ENCODE measurements at places on chromosomes 1 and 21.

GRCh38 chr1:15953294-15953771, 22.6 kb downstream of the ZBTB17 start:
- no peak for DNase-seq

DNA sequence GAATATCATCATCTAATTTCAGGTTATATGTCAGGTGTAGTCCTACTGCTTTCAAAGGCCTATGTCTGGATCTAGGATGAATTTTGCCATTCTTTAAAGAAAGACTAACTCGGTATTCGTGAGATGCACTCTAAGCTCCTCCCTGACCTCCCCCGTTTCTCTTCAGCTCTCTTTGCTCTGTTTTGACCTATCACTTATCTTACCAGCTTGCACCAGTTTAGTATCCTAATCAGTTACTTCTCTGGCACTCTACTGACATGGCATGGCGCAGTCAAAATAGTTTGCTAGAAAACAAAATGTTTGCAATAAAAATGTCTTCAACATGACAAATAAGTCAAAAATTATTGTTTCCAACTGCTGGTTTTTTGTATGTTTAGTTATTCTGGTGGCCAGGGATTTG, 8.4 kb upstream of the SLC16A1 start:
- DNase-seq: no peak

GRCh38 chr1:161207173-161207572, 5.0 kb downstream of the NDUFS2 start:
- DNase-seq: no peak

GRCh38 chr1:244353551-244354091, 98.1 kb downstream of the ADSS2 start:
- no peak for DNase-seq

- DNase-seq: no peak
Observed at GRCh38 chr1:87763483-87763882, 434.8 kb downstream of the LMO4 start.

- no peak for DNase-seq
Observed at GRCh38 chr1:198552668-198553416, 12.4 kb upstream of the ATP6V1G3 start.

GRCh38 chr1:184167352-184167751, 115.8 kb downstream of the TSEN15 start:
- no peak for DNase-seq

- peak; percentile 10 for DNase-seq
Observed at GRCh38 chr1:198556971-198557370, 16.5 kb upstream of the ATP6V1G3 start.

- no peak for DNase-seq
Observed at GRCh38 chr21:35963920-35964451, 96.3 kb downstream of the SETD4 start.

DNA sequence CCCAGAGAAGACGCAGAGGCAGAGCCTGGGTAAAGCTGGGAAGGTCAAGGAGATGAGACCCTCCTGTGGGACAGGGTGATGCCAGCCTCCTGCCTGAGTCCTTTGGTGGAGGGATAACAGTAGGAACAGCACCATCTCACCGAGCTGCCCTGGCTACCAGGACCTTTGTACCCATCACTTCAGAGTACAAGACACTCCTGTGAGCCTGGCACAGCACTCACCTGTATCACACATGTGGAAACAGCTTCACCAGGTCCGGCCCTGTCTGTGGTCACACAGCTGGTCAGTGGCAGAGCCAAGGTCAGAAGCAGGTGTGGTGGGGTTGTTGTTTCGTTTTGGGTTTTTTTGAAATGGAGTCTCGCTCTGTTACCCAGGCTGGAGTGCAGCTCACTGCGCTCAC, 5.0 kb upstream of the TMEM200B start:
- DNase-seq: no peak

DNA sequence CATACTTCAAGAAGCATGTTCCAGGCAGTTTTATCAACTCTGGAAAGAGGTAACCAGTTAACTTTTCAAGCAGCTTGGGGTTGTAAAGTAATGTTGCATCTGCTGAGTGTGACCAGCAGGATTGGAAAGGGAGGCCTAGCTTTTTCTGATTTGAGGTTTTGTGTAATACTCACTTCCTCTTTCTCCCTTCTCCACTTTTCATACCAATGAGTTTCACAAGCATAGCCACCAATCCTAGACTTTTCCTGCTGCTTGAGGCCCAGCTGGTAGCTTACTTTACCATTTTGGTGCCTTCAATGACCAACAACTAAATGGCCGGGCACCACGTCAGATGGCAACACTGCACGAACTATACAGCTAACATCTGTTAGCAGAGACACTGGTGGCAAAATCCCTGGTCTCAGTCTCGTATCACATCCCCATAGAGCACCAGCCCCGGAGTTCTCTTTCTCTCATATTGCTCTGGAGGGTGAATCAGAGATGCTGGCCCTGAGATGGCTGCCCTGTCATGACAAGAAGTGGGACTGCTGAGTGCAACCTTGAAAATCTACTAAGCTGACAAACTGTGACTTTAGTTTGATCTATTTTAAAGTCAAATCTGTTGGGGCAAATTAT, 14.8 kb upstream of the GPR88 start:
- no peak for DNase-seq

DNA sequence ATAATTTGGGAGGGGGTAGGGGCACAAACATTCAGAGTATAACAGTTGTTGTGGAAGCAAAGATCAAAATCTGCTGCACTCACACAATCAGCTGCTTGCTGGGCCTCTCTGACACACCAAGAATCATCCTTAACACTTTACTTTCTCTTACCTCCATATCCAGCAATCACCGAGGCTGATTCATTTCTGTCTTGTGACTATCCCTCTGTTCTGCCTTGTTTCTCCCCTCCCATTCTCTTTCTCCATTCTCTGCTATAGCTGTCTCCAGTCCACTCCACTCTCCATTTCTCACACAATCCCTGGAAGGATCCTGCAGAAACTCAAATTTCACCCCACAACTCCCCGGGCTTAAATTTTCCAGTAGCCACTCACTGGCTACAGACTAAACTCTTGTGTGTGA, 91.8 kb upstream of the NGF start:
- no peak for DNase-seq

DNA sequence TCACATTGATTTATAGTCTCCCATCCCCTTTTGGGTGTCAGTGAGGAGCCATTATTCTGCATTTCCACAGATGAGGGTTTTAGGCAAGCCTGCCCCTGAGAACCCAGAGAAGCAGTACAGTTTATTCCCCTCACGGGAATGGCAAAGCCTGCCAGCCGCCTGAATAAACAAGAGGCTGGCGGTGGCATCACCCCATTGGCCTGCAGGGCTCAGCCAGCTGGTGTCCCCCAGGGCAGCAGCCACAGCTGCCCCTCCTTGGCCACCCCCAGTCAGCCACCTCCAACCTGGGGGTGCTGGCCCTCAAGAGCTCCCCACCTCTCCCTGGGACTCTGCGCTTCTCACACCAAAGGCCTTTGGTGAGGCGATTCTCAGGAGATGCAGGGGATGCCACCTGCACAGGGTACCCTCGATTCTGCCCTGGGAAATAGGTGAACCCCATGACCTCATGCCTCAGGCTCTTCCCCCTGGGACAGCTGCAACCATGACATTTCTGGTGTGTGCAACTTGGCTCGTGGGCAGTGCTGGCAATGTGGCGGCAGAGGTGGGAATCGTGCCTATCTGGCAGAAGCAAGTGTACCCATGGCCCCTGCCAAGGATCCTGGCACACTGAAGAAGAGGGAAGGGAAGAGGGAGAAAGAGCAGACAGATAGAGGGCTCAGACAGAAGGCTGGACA, 14.0 kb downstream of the OLFML2B start:
- DNase-seq: no peak

- no peak for DNase-seq
Observed at GRCh38 chr1:79902418-79902817, 895.9 kb upstream of the ADGRL4 start.

- DNase-seq: no peak
Observed at GRCh38 chr1:19903621-19904020, 19.8 kb downstream of the PLA2G2E start.

DNA sequence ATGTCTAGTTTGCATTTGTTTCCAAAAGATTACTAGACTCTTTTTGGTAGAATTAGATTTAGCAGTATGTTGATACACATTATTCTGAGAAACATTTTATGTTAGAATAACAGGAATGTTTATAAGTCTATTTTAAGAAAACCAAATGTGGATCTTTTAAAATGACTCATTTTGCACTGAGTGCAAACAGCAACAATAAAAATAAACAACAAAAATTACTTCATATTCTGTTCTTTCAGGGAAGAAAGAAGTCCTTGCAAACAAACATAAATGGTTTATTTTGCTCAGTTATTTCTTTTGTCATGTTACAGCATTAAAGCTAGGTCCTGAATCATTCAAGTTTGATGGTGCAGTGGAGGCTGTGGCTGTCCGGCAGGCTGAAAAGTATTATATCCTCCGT, 106.8 kb upstream of the TENT5C start:
- no peak for DNase-seq

- DNase-seq: no peak
Observed at GRCh38 chr1:205914155-205914507, 29.1 kb downstream of the SLC26A9 start.

DNA sequence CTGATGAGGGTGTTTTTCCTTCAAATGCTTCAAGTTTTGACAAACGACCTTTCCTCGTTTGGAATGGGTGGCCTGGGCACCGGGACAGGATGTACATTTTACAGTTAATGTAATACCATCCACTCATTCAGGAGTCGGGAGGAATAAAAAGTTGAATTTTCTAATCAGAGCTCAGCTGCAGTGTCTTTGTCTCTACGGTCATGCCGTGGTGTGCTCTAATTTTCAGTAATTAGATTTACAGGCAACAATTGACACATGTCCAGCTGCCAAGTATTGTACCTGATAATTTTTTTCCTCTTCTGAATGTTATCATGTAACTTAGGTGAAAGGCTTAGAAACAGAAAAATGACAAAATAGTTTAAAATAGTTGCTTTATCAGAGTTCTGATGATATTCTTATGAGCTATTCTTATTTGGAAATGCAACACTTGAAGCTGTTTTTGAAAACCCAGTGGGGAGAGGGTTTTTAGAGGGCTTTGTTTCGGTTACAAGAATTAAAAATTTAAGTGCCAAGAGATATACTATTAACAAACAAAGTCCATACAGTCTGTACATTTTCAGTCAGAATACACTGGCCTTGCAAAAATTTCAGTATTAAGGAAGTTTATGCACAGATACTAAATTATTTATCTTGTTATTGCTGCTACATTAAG, 1.0 kb downstream of the CDKN2C start:
- DNase-seq: no peak

DNA sequence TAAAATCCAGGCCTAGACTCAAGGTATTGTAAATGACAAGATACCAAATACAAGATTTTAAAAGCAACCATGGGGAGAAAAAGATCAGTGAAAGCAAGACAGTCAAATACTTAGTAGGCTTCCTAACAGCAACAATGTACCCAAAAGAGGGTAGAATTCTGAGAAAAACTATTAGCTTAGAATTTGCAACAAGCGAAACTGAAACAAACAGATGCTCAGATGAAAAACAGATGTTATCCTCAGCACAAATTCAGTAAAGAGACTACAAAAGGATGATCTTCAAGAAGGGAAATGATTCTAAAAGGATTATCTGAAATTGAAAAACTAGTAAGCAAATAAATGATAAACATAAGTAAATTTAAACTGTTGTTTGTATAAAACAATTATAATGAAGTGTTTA, 40.0 kb downstream of the PDC start:
- DNase-seq: no peak

DNA sequence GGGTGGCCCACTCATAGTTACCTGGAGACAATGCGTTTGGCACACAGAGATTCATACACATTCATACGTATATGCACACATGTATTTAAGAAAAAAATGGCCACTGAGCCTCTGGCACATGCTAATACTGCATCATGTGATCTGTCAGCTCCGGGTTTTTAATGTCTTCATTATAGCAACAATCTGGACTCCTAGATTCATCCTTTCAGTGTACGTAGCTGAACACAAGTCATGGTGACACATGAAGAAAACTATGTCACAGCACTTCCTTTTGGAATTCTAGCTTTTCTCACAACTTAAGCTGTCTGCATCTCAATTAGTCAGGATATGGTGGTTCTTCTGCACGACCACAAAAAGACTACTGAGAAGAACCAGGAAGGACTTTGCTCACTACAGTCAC, 24.7 kb downstream of the HSF2BP start:
- no peak for DNase-seq

DNA sequence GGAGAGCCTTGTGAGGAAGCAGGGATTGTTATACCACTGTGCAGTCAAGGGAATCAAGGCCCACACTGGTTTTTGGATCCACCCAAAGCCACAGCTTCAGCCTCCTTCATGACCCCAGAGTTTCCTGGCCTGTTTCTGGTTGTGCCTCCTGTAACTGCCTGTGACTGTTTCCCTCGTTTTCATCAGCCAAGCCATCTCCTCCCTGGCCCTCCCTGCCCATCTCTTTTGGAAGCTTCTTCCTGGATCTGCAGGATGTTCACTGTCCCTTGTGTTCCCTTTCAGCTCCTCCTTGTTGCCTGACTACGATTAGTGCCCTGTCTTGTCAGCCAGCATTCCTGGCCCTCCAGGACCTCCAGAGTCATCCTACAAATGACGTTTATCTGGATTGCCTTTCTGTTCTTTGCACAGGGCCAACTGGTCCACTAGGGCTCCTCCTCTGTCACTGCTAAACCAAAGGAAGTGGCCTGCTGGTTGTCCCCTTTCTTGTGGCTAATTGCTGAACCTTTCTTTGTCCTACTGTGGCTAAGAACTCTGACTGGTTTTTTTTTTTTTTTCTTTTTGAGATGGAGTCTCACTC, 17.9 kb downstream of the SFT2D2 start:
- no peak for DNase-seq
